NCI-H1436 treated with DMSO at 0.1 percent for 48 hours (cell line): ENCODE measurements at places on chromosomes 16 and 17.

DNA sequence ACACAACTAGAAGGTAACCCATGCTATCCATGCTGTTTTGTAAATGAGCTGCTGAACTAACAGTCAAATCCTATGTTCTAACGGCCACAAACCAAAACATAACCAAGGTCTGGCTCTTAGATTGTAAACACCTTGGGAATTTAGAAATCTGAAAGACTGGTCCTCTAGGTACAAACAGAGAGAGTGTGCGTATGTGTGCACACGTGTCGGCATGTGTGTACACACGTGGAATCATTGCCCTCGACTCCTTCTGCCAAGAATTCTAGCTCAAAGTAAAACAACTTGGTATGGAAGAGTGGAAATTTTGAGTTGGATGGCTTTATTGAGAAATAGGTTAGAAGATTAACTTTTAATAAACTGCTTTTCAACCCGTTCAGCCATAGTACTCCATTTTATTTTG, 18.1 kb upstream of the GHDC start:
- no peak for DNase-seq

- DNase-seq: no peak
Measured at GRCh38 chr16:79810449-79811189, 210.1 kb upstream of the MAF start.

DNA sequence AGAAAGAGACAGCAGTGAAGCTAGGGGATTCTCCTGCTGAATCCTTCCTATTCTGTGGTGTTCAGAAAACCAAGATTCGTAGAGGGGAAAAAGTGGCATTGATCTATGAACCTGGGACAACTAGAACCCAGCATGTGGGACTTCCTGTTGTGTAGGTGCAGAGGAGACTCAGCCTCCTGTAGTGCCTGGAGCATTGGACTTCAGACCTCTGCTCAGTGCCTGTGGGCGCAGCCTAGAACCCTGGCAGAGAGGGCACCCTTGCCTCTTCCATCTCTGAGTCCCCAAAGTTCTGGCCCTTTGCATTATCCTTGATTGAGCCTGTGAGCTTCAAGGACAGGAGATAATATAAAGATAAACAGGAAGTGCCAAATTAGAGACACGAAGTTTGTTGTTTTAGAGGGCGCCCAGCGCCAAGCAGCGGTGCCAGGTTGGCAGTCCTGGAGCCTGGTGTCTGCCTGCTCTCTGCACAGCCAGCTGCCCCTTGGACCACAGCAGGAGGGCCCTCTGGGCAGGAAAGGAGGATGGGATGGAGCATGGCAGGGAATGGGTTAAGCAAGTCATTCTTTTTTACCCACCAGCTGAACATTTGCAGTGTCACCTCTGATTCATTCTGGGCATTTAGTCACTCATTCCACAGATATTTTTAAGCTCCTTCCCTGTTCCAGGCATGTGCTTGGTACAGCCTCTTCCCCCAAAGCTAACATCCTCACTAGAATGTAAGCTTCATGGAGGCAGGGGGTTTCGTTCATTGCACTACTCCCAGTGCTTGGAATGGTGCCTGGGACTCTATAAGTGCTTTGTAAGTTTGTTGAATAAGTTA, 11.9 kb upstream of the SP6 start:
- no peak for DNase-seq

GRCh38 chr17:45235416-45236281, 14.0 kb downstream of the FMNL1 start:
- peak; percentile 31 for DNase-seq

GRCh38 chr16:81705261-81705660, 73.8 kb upstream of the PLCG2 start:
- DNase-seq: no peak

GRCh38 chr17:82231312-82231561, 2.4 kb downstream of the SLC16A3 start:
- no peak for DNase-seq

DNA sequence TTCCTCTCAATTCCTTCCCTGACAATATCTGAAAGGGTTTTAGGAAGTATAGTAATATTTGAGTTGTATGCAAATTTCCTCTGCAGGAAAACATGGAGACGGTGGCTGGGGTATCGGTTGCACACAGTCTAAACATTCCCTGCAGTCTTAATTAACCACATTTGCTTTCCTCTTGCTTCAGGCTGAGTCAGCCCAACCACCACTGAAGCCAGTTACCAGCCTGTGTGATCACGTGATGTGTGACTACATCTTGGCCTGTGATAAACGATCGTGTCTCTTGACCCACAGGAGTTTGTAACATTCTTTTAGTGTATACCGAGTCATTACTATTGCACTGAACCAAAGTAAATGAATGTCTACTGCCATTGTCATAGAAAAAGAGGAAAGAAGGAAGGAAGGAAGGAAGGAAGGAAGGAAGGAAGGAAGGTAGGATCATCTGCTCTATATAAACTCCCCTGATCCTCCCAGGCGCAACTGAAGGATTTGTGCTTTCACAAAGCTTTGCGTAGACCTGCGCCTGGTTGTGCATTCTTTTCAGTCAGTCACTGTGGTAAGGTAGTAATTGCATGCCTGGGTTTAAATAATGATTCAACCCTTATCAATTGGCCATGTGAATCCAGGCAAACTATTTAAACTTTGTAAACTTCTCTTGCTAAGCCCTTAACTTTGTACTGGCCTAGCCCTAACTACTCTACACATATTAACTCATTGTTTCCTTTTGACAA, 280.6 kb upstream of the SALL1 start:
- no peak for DNase-seq

DNA sequence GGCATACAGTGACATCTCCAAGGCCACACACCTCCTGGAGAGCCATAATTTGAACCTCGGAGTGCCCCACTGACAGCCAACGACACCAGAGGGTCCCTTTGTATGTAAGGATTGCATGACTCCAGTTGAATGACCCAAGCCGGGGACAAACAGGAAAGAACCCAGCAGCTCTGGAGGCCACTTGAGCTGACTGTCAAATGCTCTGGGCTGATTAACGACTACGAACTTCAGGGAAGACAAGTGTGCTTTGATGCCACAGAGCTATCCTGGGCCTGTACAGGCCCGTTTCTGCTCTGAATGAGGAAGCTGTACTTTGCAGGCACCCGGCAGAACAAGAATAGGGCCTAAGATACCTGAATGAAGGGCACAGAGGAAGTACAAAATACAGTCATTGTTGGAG, 404.6 kb downstream of the SLC39A11 start:
- no peak for DNase-seq

DNA sequence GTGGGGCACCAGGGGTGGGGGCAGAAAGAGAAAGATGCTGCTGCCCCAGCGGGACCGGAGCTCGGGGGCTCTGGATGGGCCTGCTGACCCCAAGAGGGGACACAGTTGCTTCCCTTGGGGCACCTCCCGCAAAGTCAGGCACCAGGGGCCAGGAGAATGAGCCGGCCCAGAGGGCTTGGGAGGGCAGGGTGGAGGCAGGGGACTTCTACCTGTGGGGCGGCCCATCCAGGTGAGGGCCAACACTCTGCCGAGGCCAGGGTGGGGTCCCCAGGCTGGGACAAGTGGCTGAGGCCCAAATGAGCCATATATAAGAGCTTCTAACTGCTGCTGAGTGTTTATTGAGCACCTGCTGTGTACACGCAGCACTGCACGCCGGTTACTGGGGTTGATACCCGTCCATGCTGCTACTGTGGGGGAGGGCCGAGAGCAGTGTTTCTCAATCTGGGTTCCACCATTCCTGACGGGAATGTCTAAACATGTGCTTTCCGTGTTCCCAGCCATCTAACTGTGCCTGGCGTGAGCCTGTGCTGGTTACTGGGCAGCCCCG, 211.7 kb upstream of the GSE1 start:
- DNase-seq: no peak

DNA sequence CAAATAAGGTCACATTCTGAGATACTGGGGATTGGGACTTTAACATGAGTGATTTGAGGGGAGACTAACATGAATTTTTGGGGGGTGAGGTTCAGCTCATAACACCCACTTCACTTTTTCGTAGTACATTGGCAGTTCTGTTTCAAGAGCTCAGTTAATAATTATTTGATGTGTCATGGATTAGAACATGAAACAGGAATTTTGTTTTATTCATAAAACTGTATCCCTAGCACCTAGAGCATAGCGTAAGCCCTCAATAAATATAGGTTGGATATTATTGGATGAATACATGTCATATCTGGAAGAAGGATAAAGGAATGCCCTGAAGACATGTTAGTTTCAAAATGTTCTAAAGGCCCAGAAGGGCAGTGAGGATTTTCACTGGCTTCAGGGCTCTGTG, 119.8 kb downstream of the PRKCA start:
- no peak for DNase-seq

DNA sequence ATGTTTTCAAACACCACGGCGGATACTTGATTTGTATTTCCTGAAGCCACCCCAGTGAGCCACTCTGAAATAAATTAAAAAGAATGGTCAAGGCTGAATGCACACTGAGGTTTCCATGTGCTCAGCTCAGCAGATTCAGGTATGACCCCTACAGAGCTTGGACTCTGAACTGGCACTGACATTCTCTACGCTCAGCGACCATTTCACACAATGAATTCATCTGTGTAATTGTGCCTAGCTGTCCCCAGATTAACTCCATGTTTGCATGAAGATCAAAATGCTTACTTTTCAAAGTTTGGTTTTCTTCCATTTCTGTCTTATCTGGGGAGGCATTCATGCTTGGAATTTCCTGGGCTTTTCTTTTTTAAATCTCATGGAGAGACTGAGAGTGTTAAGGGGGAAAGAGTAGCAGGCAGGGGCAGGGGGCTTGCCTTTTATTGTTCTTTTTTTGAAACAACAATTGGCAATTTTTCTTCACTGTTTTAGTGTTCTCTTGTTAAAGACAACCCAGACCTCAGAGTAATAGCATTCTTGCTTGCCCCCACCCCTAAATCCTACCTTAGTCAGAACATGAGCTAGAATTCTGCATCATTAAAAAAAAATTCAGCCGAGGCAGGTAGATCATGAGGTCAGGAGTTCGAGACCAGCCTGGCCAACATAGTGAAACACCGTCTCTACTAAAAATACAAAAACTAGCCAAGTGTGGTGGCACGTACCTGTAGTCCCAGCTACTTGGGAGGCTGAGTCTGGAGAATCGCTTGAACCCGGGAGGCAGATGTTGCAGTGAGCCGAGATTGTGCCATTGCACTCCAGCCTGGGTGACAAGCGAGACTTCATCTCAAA, 85.5 kb upstream of the HNF1B start:
- DNase-seq: no peak

- no peak for DNase-seq
Measured at GRCh38 chr17:51662204-51663056, 402.1 kb downstream of the UTP18 start.

DNA sequence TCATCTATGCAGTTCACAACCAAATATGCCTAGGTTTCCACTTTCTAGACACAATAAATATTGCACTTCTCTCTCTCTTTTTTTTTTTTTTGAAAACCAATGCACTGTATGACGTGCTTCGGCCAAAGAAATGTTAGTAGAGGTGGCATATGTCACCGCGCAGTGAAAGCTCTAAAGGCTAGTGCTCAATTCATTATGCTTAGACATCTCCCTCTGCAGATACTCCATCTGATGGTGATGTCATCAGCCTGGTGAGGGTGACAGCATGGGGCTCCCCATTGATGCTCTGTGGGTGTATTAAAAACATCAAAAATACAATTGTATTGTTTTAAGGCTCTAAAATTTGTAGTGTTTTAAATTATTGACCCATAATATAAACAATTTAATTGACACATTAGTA, 608.8 kb upstream of the C16orf82 start:
- no peak for DNase-seq

DNA sequence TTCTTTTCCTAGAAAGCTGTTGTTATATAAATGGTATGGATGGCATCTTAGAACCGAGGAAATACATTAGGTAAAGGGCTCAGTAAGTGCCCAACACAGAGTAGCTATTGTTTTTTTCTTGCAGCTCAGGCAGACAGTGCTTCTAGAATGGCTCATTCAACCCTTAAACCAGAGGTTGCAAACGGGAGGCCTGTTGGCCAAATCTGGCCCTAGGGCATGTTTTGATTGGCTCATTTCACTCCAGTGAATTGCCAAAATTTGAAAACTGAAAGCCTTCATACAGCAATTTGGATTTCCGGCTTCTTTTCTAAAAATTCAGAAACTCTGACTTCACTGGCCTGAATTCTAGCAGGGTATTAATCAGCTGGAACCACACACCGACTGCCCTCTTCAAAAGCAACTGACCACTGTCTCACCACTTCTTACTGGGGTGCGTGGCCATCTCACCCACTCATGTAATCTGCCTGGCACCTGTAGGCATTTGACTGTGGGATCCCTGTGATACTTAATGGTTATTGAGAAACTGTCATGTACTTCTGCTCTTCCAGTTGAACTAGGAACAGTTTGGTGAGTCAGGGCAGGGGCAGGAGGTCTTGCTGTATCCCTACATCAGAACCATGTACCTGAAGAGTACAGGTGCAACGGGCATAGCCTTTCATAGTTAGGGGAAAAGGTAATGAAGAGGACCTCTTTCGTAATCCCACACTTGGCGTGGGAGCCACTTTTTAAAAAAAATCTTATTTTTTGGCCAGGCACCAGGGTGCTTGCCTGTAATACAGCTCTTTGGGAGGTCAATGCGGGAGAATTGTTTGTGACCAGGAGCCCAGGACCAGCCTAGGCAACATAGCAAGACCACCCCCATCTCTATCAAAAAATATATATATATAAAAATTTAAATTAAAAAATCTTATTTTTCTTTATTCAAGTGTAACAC, 53.6 kb upstream of the SCNN1B start:
- DNase-seq: no peak

- no peak for DNase-seq
Measured at GRCh38 chr17:38671939-38672720, 2.6 kb downstream of the EPOP start.

DNA sequence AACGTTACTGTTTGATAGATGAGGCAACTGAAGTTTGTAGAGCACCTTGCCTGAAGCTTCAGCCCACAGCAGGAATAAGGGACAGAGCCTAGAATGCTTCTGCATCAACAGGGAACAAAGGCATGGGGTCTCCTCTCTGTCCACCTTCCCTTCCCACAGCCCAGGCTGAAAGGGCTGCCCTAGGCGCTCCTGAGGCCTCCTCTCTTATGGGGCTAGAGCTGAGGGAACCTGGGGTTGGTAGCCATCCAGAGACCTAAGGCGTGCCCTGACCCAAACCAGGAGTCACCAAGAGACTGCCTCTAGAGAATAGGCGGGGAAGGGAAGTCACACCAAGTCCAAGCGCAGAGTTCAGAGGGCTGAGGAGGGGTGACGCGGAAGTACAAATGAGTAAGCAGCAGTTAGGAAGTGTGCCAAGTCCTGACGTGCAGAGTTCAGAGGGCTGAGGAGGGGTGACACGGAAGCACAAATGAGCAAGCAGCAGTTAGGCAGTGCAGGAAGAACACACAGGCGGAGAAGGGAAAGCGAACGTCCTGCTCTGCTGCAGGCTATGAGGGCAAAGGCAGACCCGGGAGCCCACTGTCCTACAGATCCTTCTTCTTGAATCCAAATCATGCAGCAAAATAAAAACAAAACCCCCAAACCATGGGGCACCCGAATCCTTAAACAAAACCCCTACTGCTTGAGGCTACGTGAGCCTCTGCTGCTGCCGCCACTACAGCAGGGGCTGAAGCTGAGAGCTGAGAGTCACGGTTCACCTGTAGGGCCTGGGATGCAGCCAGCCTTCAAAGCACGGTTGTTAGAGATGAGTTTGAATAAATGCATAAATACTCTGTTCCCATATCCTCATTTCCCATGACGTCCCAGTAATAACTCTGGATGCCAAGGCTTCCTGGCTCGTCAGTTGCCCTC, 2.7 kb upstream of the SPG7 start:
- DNase-seq: no peak
